ENCODE measurements at places on chromosomes 2 and 18. TPM values are rescaled to one million over a fixed set of nuclear protein-coding genes. Genes with fewer than 3 reads are reported as not detected.

MAPK4 gene
- total RNA-seq = 0.48 TPM

LIMS3 gene
- total RNA-seq = 2.1 TPM

RTKN gene
- total RNA-seq = 53.7 TPM

GPAT2 gene
- total RNA-seq = 1.5 TPM
